ENCODE measurements at places on chromosomes 12 and 14.

DNA sequence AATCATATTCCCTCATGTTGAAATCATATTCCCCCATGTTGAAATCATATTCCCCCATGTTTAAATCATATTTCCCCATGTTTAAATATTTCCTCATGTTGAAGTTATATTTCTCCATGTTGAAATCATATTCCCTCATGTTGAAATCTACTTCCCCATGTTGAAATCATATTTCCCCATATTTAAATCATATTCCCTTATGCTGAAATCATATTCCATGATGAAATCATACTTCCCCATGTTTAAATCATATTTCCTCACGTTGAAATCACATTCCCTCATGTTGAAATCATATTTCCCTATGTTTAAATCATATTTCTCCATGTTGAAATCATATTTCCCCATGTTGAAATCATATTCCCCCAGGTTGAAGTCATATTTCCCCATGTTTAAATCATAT lies 34.6 kb upstream of the ADGRD1 start:
- DNase-seq = no peak

- DNase-seq = no peak
Measured at GRCh38 chr14:105376521-105377440, 21.6 kb upstream of the TEX22 start.

- no peak for DNase-seq
Measured at GRCh38 chr12:70078161-70078560, 165.1 kb upstream of the CNOT2 start.

- DNase-seq = no peak
Measured at GRCh38 chr12:93128332-93128707, 199.2 kb upstream of the EEA1 start.

DNA sequence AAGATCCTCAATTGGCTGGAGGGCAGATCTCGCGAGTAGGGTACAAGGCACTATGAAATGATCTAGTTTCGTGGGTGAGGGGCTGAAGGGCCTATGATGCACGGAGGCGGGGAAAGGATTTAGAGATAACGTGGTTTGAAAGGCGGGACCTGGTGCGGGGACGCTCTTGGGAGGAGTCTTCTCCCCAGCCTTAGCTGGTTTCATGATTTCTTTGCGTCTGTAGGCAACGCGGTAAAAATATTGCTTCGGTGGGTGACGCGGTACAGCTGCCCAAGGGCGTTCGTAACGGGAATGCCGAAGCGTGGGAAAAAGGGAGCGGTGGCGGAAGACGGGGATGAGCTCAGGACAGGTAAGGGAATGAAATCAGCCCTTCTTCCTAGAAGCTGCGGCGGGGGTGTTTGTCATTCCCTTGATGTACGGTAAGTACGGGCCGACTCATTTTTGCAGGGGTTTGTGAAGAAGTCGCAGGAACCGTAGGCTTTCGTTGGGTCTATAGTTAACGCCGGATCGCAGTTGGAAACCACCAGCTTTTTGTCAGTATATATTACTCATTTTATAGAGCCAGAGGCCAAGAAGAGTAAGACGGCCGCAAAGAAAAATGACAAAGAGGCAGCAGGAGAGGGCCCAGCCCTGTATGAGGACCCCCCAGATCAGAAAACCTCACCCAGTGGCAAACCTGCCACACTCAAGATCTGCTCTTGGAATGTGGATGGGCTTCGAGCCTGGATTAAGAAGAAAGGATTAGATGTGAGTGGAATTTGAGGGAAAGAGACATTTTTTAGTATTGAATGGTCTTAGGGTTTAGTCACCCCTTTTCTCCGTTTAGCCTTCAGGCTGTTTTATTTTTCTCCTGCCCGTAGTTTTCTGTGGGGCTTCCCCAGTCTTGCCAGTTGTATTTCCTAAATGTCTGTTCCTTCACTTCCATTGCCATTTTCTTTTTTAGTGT lies 602 bp downstream of the APEX1 start:
- DNase-seq = peak; percentile 84

DNA sequence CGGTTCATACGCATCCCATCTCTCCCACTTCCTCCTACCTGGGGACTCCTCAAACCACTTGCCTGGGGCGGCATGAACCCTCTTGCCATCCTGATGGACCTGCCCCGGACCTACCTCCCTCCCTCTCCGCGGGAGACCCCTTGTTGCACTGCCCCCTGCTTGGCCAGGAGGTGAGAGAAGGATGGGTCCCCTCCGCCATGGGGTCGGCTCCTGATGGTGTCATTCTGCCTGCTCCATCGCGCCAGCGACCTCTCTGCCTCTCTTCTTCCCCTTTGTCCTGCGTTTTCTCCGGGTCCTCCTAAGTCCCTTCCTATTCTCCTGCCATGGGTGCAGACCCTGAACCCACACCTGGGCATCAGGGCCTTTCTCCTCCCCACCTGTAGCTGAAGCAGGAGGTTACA lies 3.6 kb downstream of the WNT1 start:
- DNase-seq = no peak

DNA sequence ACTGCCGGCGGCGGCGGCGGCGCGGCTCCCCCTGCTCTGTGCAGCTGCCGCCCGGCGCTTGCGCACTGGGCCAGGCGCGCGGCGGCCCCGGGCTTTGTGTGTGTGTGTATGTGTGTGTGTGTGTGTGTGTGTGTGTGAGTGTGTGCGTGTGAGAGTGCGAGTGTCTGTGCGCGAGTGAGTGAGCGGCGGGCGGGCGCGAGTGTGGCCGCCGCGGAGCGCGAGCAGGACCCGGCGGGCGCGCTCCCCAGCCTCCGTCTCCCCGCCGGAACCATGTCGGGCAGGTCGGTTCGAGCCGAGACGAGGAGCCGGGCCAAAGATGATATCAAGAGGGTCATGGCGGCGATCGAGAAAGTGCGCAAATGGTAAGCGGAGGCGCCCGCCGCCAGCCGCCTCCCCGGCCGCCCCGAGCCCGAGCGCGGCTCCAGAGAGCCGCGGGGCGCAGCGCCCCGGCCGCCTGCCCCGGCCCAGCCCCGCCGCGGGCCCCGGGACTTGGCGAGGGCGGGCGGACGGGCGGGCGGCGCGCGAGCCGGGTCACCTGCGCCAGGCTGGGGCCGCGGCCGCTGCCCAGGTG lies at the start of gene BCL7A:
Gene BCL7A (plus strand): TSS at position 63 of the 571 bp plus-strand sequence. CDS start 208 bp downstream, at position 271.
- DNase-seq = peak; percentile 76

DNA sequence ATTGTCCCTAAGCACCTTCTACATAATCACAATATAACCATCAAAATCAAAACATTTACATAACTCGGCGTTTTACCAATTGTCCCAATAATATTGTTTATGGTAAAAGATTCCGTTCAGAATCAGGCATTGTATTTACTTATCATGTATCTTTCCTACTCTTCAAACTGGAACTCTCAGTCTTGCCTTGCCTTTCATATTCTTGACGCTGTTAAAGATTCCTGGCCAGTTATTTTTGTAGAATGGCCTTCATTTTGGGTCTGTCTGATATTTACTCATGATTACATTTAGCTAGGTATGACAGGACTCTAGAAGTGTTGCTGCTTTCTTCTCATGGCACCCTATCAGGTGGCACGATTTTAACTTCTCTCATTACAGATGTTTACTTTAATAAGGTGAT lies 850 bp upstream of the HEATR5A start:
- DNase-seq = no peak

DNA sequence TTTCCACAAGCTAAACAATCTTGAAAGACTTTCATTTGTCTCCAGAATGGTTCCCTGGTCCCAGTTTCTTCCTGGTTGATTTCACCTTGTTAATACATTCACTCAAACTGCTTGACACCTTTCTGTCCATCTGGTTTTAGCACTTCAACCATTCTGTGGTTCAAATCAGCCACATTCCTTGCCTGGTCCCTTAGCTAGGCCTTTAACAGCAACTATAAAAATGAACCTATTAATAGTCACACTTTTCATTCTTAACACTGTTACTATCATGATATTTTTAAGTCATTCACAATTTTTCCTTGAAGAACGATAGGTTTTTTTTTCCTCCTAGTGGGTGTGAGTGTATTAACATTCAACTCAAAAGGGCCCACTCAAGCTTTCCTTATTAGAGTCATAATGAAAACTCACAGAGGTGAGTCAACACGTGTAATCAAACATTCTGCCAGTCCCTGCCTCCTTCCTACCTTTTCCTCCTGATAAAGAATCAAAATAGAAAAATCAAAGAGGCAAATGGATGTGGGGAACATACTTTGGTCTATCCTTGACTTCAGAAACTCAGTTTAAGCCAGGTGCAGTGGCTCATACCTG lies 34.4 kb upstream of the CCNT1 start:
- DNase-seq = no peak

DNA sequence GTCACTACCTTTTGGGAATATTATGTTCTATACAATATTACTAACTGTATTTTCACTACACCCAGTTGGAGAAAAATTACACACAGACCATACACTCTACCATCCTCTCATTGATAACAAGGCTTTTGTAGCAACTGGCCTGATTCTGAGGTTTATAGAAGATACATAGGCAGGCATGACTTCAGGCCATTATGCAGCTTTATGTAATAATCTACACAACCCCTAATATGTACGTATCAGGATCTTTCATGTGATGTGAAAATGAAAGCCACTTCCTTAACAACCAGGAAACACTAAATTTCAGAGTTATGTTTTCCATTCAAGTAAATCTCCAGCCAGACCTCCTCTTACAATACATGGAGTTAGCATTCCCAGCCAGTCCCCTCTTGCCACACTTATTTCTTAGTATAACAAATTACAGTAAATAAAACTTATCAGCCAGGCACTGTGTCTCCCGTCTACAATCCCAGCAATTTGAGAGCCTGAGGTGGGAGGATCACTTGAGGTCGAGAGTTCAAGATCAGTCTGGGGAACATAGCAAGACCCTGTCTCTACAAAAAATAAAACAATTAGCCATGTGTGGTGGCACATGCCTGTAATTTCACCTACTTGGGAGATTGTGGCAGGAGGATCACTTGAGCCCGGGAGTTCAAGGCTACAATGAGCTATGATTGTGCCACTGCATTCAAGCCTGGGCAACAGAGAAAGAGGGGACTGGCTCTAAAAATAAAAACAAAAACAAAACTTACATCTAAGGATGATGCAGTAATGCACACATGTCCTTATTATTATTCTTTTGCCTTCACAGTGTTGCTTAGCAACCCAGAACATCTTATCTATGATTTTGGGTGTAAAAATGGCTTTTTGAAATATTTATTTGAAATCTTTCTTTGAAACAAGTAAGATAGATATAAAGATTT lies 10.4 kb upstream of the OSBPL8 start:
- no peak for DNase-seq

DNA sequence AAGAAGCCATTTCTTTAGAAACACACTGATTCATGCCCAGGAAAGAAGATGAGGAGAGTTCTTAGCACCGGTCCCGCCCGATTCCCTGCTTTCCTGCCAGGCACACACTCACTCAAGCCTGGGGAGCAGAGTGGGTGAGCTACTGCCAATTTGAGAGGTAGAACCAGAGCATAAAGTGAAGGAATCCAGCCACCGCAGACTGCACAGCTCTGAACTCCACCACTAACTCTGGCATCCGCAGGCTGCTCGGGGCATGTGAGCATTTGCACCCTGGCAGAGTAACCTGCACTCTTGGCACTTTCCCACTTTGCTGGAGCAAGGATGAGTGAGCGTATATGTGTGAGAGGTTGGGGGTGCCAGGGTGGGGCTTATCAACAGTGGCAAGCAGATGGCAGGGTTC lies 4.0 kb upstream of the SYNDIG1L start:
- DNase-seq = no peak

GRCh38 chr12:28223025-28223554 lies 32.8 kb downstream of the CCDC91 start:
- no peak for DNase-seq

DNA sequence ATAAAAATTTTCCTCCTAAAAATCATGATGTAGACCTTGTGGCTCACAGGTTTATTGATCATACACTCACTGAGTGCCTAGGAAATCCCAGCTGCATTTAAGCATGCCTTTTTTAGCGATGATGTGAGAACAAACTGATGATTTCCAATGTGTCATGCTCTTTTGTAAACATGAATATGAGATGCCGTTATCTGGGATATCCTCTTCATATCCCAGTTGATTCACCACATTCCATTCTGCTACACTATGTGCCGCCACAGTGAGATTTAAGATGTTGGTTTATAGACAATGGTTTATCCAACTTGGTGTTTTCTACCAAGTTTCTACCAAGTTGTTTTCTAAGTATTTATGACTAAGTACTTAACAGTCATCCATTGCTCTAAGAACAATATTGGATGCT lies 5.2 kb downstream of the OR4E1 start:
- no peak for DNase-seq

- DNase-seq = no peak
Measured at GRCh38 chr12:131418121-131418520, 292.8 kb upstream of the SFSWAP start.

DNA sequence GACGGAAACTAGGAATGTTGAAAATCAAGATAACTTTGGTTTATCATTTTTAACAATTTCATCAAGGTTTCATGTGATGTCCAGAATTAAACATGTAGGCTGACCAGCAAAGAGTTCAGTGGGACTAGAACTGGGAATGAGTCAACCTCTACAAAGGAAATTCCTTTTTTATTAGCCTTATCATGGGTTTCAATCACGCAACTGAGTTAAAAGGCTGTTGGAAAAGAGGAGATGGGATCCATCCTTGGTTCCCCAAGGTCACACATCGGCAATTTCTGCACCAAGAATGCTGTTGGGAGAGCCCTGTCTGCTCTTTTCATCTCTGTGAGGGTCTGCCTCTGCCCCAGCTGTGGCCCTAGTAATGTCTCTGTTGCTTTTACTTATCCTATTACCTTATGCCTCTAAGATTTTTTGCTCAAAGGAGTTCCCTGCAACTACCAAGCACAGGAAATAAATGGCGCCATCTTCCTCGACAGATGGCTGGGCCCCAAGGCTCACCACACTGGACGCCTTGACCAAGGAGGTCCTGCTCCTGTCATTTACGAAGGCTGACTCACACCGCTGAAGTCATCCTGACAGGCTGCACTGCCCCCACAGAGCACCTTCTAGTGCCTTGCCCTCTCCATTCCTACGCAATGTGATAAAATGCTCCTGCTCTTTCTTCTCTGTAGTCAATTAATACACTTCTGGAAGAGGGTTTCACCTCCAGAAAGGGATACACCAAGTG lies 367.4 kb downstream of the GXYLT1 start:
- DNase-seq = no peak

DNA sequence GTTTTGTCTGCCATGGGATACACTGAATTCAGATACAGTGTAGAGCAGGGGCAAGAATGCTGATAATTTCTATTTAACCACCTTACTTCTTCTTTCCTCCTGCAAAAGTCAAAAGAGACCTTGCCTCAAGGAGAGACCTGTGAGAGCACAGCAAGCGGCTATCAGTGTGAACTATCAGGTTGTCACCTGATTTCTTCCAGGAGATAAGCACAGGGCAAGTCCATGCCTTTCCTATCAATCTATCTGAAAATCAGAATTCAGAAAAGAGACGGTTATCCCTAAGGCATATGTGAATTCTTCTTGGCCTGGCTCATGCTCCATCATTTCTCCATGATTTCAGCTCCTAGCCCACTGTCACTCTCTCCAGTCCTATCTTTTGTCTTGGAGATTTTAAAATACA lies 128.9 kb upstream of the CCND2 start:
- no peak for DNase-seq

GRCh38 chr14:24213866-24214662 lies 776 bp upstream of the CHMP4A start:
- DNase-seq = no peak

- no peak for DNase-seq
Measured at GRCh38 chr14:68774771-68775613, 17.9 kb downstream of the ZFP36L1 start.

All from ACHN (cell line).